Inflammatory macrophage treated with lipopolysaccharide for 4 hours (primary cell): ENCODE measurements at places on chromosomes 16 and 17.

DNA sequence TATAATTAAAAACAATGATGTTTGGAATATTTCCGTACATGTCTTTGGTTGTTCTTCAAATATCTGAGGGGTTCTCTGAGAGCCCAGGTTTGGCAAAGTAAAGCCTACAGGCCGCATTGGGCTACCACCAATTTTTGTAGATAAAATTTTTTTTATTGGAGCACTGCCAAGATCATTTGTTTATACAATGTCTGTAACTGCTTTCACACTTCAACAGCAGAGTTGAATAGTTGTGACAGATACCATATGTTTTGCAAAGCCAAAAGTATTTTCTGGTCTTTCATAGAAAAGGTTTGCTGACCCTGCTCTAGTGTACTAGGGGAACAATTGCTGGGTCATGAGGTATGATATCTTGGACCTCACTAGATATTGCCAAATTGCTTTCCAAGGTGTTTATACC, 10.5 kb downstream of the PPM1D start:
- no peak for DNase-seq

- no peak for DNase-seq
Observed at GRCh38 chr17:81583589-81584342, 31.6 kb upstream of the FAAP100 start.

GRCh38 chr16:89921702-89922476, 1.3 kb upstream of the TUBB3 start:
- DNase-seq: peak; percentile 70

DNA sequence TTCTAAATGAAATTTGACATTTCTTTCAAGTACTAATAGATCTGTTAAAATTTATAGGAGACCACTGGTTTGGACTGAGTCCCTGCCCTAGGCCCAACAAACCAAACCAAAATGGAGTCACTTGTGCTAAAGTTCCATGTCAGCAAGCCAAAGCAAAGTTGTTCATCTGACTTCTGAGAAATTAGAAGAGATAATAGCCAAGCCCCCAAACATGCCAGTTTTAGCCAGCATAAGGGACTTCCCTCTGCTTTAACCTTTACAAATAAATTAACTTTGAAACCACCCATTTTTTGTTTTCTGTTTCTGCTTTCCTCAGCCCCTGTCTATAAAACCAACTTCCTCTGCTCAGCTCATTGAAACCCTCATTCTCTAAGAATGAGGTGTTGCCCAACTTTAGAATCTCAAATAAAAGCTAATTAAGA, 18.9 kb downstream of the CDR2 start:
- peak; percentile 74 for DNase-seq

- no peak for DNase-seq
Observed at GRCh38 chr17:55859301-55859795, 108.5 kb downstream of the PCTP start.

- DNase-seq: peak; percentile 81
Observed at GRCh38 chr17:67435122-67435521, 58.0 kb downstream of the PITPNC1 start.

- DNase-seq: peak; percentile 27
Observed at GRCh38 chr17:10702574-10702973, 5.2 kb downstream of the ADPRM start.

DNA sequence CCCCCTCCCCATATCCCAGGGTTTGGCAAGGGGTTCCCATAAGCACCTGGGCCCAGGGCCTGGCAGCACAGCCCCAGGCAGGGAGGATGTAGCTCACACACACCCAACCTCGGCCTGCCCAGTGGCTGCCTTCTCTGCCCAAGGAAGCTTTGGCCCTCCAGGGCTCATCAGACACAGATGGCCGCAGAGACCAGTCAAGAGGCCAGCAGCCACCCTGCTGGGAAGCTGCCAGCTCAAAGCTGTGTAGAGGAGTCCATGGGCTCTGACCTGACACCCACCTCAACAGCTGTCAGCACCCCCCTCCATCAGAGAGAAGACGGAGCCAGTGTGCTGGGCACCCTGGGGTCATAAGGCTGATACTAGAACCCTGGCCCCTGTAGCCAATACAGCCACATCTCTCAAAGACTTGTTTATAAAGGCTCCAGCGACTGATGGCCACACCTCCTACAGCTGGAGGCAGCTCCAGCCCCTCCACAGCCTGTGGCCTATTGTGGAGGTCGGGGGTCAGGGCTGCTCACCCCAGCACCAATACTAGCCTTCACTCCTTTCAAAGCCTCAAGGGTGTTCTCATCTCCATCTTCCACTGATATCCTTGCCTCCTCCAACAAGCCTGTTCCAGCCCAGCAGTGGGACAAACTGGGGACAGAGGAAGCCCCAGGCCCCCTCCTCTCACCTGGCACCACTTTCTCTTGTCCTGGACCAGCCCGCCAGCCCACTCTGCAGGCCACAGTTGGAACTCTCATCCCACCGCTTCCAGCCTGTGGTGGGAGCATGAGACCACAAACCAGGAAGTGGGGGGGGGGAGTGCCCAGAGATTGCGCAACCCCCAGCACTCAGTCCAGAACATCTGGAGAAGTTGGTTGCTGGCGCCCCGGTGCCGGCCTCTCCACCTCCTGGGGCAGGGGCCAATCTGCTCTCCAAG, 2.2 kb upstream of the MPG start:
- DNase-seq: peak; percentile 48

DNA sequence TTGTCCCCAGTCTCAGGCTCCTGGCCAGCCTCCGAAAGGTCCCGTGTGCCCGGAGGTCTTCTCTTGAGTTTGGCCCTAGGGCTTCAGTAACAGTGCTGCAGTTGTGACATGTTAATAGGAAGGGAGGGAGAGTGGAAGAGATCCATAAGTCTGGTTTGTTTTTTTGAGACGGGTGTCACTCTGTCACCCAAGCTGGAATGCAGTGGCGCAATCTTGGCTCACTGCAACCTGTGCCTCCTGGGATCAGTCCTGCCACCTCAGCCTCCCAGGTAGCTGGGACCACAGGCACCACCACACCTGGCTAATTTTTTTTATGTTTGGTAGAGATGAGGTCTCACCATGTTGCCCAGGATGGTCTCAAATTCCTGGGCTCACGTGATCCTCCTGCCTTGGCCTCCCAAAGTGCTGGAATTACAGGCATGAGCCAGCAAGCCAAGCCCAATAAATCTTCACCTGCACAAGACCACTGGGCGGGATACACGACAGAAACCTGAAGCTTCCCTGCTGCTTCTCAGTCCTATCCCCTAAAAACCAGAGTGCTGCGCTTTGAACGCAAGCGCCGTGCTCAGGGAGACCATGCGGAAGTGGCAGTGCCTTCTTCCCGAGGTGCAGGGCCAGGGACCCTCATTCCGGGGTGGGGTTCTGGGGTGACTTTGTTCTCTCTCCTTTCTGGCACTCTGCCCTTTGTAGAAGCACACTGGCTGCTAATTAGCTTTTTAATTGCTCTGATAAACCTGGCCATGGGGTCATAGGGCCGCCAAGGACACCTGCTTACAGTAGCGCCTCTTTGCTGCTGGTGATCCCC, 10.9 kb downstream of the TRAF7 start:
- DNase-seq: no peak

GRCh38 chr17:28725166-28725659, 820 bp downstream of the TLCD1 start:
- no peak for DNase-seq

- no peak for DNase-seq
Observed at GRCh38 chr17:3659541-3660111, 8.8 kb downstream of the TAX1BP3 start.
